H4 (cell line): ENCODE measurements at places on chromosomes 7 and 10. TPM values are rescaled to one million over a fixed set of nuclear protein-coding genes. Genes with fewer than 3 reads are reported as not detected.

DNA sequence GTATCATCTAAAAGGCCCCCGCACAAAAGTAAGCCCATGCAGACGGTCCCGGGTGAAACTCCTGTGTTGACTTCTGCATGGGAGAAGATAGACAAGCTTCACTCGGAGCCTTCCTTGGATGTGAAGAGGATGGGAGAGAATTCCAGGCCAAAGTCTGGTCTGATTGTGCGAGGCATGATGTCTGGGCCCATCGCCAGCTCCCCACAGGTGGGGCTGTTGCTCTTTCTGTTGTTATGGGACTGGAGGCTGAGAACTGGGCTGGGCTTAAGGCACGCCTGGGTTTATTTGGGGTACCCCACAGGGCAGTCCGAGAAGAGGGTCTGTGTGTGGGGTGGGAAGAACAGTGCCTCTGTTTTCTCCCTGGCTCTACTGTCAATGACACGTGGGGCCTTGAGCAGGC is 14.6 kb downstream of the MINDY4 start:
- DNase-seq = no peak

- DNase-seq = no peak
Measured at GRCh38 chr10:76618641-76619040, 1019.0 kb downstream of the KCNMA1 start.

GRCh38 chr7:112092306-112092705 is 113.9 kb downstream of the DOCK4 start:
- DNase-seq = no peak

The ZP3 gene
- 0.97 and 1.7 TPM in 2 replicates for total RNA-seq

The VIPR2 gene
- 0.68 and 0.77 TPM in 2 replicates for total RNA-seq

The RGR gene
- total RNA-seq = not detected in 2 replicates

The LRIT1 gene
- total RNA-seq = not detected in 2 replicates
